Stimulated activated CD4-positive, alpha-beta T cell treated with anti-CD3 and anti-CD28 coated beads, Interleukin-4, amount 100 ng/mL, for 48 hours (primary cell): ENCODE measurements at places on chromosomes 2 and 18.

DNA sequence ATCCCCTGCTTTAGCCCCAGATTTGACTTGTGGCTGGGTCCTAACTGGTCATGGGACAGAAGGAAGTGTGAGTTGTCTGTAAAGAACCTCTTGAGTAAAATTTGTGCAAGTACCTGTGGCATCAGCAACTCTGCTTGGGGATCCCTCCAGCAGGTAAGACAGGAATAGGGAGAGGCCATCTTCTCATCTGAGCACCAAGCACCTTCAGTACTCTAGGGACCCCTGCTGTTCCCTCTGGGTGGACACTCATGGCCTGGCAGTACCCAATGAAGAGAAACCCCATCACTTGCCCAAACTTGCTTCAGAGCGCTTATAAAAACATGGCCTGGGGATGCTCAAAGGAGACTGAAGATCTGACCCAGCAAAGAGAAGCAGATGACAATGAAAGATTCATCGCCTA, 297.8 kb downstream of the SP3 start:
- no peak for DNase-seq

DNA sequence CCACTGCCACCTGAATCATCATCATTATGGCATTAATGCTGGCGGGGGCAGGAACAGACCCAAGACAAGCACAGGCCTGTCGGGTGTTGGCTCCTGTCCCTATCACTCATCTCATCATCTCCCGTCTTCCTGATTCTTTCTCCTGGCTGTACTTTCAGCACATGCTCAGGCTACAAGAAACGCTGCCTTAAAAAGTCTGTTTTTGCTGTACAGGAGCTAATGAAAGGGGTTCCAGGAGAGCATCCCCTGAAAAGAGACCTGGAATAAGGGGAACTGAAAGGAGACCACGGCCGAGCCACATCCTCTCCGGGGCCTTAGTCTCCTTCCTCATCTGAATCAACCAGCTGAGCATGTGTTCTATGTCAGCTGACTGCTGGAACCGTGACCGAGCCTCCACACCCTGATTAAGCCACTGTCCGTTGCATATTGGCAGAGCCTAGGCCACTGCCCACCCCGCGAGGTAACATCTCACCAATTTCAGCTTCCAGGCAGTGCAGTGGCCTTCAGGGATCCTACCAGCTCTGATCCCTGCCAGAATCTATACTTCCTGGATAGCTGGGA, 62.6 kb downstream of the DNMT3A start:
- DNase-seq, result no peak

GRCh38 chr2:96963316-96963715, 23.1 kb downstream of the FAM178B start:
- DNase-seq, result no peak

- DNase-seq, result no peak
Measured at GRCh38 chr2:160282063-160282580, 82.0 kb upstream of the ITGB6 start.

GRCh38 chr2:44925561-44926136, 15.9 kb upstream of the SIX3 start:
- no peak for DNase-seq

GRCh38 chr2:233082931-233083755, 23.0 kb downstream of the INPP5D start:
- no peak for DNase-seq

GRCh38 chr18:50454387-50454988, 79.6 kb downstream of the SKA1 start:
- no peak for DNase-seq

DNA sequence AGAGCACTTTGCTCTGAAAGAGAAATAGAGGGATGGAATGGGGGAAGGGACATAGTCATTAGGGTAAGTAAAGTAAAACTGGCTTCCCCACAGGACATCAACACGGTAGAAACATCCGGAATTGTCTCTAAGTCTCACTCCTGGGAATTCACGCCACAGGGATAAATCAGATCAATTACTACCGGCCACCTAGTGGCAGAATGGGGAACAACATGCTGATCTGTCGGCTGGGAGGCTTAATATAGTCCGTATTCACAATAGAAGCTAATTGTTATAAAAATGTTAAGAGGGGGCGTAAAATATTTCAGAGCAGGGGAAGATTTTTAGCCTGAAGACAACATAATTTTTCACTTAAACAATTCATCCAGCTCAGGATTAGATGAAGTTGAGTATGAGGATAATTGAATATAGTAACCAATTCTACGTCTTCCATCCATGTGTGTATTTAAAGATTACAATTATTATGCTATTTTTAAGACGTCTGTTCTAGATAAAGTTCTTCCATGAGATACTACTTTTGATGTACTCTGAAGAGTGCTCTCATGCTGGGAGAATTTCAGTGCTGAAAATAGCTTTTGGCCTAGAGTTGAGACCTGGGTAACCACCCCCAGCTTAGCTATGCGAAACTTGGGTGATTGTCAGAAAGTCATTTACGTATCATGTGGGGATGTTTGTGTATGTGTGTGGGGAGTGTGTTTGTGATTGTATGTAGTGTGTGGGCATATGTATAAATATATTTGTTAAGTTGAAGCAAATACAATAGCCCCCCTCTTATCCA, 65.7 kb downstream of the LRRTM1 start:
- peak; percentile 12 for DNase-seq

DNA sequence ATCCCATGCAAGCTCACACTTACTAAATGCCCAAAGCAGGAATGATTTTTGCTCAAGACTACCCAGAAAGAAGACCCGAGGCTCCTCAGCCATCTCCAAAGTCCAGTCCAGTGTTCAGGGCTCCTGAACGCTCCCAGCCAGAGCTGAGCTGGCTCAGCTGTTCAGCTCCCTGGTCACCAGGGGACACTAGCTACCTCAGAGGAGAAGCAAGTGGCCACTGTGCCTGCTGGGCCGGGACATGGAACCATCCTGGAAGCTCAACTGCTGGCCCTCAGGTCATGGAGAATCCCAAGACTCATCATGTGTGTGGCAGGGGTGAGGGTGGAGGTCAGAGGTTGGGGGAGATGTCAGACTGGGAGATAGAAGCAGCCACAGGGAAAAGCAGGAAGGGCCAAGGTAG, 89.0 kb downstream of the GALNT14 start:
- DNase-seq, result no peak

- DNase-seq, result no peak
Measured at GRCh38 chr2:8872821-8873432, 35.5 kb upstream of the KIDINS220 start.

- no peak for DNase-seq
Measured at GRCh38 chr18:10322004-10322403, 132.4 kb upstream of the APCDD1 start.

DNA sequence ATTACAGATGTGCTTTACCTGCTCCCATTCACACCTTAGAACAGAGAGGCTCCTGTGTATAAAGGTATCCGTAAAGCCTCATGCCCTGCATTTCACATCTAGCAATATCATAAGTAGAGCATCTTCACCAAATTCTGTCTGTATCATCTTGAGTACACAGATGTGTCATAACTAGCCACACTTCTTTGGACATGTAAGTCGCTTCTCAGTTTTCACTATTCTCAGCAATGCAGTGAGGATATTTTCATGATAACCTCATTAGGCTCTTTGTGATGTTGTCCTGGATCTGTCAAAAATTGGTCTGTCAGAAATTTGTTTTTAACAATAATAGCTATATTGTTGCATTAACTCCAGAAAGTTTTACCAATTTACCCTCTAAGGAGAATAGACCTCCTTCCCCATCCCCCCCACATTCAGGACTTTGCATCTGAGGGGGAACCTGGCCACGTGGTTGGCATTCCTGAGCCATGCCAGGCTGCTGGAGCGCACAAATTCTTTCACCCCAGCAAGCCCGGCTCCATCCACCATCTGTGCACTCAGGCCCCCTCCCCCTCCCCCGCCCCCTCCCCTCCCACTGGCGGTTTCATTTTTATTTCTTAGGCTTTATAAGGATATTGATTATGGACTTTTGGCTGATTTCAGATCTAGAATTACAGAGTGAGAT, 34.1 kb downstream of the AGAP1 start:
- DNase-seq, result no peak

DNA sequence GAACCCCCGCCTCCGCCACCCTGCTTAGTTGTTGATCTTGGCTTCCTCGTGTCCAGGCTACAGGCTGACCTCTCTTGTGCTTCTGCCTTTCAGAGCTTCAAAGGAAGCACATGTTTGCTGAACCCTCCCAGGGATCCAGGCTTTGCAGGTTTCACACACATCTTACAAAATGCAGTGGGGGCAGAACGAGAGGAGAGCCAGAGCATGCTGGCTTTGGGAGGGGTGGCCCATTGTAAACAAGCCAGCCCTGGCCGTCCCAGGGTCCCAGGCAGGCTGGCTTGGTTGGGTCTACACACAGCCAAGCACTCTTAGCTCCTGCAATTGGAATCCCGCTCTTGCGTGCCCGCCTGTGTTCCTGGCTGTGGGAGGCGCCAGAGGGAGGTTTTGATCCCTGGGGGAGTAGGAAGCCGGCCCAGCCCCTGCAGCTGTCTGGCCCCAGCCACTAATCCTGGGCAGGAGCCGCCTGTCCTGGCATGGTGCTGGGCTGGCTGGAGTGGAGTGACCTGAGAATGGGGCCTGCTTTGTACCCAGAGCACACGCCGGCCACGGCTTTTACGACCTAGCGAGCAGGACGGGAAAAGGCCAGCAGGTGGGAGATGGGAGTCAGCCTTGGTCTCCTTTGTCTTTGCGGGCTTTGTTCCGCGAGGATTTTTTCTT, 53.9 kb downstream of the SH3BP4 start:
- DNase-seq, result no peak

DNA sequence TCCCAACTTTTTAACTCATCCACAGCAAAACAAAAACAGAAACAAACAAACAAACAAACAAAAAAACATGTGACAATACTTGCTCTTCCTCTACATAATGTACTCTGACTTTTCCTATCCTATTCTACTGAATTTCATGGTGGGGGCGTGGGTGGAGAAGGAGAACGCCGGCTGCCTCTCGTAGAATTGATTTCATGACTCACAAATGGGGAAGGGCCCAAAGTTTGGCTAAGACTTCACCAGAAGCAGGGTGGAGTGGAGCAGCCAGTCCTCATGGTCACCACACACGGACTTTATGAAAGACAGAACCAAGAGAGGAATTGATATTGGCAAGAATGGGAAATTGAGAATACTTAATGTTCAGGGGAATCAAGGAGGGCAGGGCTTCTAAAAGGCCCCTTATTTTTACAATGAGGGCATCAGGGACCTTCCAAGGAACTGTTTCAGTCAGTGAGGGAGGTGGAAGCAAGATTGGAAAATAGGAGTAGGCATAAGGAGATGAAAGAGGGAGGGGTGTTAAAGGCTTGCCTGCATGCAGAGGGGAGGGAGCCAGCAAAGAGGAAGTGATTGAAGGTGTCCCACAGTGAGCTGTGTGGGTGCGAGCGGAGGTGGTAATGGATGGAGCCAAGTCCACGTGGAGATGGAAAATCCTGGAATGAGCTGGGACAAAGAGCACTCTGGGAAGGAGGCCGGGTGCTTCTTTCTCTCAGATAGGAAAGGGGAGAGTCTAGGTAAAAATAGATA, 27.9 kb downstream of the MARCHF4 start:
- no peak for DNase-seq

GRCh38 chr2:119062179-119062578, 96.4 kb downstream of the C1QL2 start:
- no peak for DNase-seq

GRCh38 chr2:32248299-32248698, 16.4 kb downstream of the NLRC4 start:
- no peak for DNase-seq

DNA sequence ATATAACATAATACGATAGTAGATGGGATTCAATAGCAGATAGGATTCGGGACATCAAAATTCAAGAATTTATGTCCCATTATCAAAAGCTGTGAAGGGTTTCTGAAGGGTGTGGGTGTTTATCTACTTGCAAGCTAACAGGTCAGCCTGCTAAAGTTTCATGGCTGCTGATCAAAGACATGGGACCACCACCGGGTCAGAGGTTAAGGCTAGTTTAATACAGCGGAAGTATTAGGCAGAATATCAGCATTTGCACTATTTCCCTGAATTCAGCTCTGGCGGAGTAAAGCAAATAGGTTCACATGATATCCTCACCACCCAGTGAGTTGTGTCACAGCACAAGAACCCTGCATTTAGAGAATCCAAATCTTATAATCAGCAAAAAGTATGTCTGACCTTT, 82.5 kb downstream of the DSEL start:
- DNase-seq, result no peak

DNA sequence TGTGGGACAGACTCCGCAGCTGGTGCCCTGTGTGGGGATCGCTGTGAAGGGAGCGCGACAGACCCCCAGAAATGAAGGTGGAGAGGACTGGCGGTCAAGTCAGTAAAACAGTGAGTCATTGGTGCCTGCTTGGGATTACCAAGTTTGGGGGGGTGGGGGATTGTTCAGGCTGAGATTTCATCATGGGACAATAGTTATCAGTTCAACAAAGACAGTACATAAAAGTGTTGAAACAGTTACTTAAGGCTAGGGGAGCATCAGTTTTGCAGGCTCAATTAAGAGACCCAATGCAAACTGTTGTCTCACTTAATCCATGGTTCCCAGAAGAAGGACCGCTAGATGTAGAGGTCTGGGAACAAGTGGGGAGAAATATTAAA, 42.4 kb upstream of the PDK1 start:
- DNase-seq, result no peak

DNA sequence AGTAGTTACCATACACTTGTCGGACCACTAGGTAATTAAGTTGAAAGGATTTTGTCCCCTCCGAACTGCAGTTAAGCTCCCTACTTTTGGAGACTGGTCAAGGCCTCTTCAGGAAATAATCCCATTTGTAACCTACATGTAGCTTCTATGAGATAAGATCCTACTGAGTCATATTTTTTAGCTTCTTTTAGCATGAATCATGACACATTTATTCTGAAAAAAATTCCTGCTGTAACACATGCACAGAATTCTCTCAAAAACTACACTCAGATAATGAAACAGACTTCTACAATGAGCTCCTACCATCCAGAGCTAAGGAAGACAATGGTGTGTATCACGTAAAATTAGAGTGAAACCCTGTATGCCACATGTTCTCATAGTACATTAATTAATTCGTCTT, 100.7 kb upstream of the CCDC195 start:
- no peak for DNase-seq

GRCh38 chr2:55109219-55109891, 59.1 kb upstream of the RTN4 start:
- no peak for DNase-seq

DNA sequence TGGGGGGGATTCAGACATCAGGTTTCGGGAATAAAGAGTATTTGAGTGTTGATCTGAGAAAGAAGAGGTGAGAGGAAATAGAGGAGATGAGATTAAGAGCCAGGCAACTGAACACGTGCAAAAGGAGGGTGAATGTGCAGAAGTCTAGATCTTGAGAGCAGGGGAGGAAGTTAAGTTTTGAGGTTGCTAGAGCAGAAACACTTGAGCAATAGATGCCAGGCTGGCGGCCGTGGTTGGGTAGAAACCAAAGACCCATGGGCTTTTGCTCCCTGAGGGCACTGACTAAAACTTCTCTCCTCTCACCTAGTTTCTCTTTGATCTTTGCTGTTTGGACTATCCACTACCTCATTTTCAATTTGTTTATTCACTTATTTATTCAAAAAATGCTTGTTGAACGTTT, 116.0 kb downstream of the CDC42EP3 start:
- DNase-seq, result no peak
